ENCODE measurements at places on chromosomes 2 and 18. TPM values are rescaled to one million over a fixed set of nuclear protein-coding genes. Genes with fewer than 3 reads are reported as not detected.
A peak's percentile ranks its signal among the peaks of the same experiment; 100 is the strongest.

BOLL gene
- not detected for total RNA-seq

CYS1 gene
- 36.6 TPM for total RNA-seq

DNAJC27 gene
- 11.4 TPM for total RNA-seq

RGPD4 gene
- total RNA-seq, result not detected

DNA sequence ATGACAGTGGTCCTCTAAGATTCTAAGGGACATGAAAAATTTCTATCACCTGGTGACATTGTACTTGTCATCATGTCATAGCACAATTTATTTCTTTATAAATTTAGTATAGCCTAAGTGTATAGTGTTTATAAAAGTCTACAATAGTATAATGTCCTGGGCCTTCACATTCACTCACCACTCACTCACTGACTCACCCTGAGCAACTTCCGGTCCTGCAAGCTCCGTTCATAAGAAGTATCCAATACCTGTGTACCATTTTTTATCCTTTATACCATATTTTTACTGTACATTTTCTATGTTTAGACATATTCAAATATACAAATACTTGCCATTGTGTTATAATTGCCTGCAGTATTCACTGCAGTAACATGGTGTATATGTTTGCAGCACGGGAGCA lies 72.8 kb upstream of the DSEL start:
- no peak for DNase-seq

TNFRSF11A gene
- 3.3 TPM for total RNA-seq

MERTK gene
- 9.6 TPM for total RNA-seq

GRCh38 chr2:152363936-152364335 lies 29.0 kb downstream of the FMNL2 start:
- no peak for DNase-seq

GRCh38 chr2:60710707-60711106 lies 45.4 kb upstream of the PAPOLG start:
- no peak for DNase-seq

DNA sequence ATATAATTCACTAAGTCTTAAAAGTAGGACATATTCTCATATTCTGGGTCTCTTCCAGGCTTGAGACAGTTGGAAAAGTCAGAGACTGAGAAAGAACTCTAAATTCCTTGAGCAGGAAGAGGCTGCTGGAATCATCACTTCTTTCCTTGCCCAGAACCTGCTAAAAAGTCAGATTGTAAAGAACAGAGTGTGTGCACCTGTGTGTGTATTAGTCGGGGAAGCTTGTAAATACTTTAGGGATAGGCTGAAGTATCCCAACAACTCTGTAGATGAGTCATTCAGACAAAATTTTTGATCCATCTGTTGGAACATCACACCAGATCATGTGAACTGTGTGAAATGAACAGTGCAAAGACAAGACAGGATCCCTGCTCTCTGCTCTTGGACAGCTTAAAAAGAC lies 16.1 kb downstream of the GAREM1 start:
- DNase-seq, result no peak

GRCh38 chr2:151757861-151758260 lies 23.6 kb upstream of the NEB start:
- DNase-seq, result peak; percentile 25

DNA sequence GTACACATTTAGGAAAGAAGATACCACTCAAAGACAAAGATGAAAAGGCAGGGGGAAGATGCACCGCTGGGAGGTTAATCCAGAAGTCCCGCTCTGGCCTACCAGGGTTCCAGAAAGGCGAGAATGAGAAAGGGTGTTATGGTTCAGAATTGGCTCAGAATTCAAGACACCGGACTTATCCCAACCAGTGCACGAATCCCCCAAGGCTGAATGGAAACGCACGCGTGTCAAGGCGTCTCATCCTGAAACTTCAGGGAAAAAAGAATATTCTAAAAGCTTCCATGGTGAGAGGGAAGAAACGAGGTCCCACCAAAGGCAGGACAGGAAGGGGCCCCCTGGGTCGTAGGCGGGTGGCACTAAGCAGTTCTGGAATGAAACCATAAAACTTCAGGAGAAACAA lies 71.9 kb downstream of the SLC66A2 start:
- no peak for DNase-seq

- no peak for DNase-seq
Measured at GRCh38 chr2:203341741-203342310, 13.6 kb downstream of the ABI2 start.

DNA sequence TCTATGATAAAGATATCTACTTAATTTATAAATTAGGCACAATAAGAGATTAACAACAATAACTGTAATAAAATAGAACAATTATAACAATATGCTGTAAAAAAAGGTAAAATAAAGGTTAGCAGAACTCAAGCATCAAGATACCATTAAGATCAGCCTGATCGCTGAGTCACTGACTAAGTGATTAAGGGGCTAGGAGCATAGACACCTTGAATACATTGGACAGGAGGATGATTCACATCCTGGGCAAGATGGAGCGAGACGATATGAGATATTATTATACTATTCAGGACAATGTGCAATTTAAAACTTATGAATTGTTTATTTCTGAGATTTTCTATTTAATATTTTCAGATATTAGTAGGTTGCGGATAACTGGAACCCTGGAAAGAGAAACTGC lies 1277.8 kb upstream of the ZEB2 start:
- no peak for DNase-seq

PLB1 gene
- total RNA-seq, result 1.0 TPM

GRCh38 chr2:172639823-172640222 lies 83.9 kb downstream of the PDK1 start:
- DNase-seq, result no peak

All from body of pancreas (tissue), 4 donors.